ENCODE measurements at places on chromosomes 2 and 18.
A peak's percentile ranks its signal among the peaks of the same experiment; 100 is the strongest.

DNA sequence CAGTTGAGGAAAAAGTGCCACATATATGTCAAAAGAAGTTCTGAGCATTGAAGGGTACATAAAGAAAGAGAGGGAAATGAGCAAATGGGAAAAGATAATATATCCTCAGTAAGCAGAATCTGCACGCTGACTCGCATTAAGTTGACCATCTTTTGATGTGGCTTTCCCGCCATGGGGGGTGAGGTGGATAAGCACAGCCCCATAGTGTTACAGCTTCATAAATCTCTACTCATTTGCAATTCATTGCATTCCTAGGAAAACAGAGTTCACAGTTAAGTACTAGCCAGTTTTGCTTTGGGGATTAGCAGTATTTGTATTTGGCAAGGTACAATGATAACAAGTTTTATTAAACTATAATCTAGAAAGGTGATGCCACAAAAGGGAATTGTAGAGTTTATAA, 814.2 kb downstream of the LRP1B start:
- DNase-seq, result no peak

DNA sequence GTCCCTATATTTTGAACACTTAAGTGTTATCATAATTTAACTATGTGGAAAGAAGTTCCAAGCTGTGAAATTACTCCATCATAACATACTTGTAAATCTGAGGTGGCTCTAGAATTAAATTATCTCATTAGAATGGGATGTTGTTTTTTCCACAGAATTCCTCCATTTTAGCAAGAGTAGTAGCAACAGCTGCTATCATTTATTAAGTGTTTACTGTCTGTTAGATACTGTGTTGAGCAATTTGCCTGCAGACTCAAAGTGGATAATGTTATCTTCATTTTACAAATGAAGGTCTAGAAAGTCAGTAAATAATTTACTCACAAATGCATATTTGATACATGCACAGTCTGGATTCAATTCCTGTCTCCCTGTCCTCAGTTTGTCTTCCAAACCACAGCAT, 504.8 kb upstream of the NRP2 start:
- no peak for DNase-seq

- no peak for DNase-seq
These were observed 127.2 kb upstream of the EPAS1 start for GRCh38 chr2:46170026-46170425.

GRCh38 chr2:180656455-180656847, 324.0 kb upstream of the UBE2E3 start:
- no peak for DNase-seq

DNA sequence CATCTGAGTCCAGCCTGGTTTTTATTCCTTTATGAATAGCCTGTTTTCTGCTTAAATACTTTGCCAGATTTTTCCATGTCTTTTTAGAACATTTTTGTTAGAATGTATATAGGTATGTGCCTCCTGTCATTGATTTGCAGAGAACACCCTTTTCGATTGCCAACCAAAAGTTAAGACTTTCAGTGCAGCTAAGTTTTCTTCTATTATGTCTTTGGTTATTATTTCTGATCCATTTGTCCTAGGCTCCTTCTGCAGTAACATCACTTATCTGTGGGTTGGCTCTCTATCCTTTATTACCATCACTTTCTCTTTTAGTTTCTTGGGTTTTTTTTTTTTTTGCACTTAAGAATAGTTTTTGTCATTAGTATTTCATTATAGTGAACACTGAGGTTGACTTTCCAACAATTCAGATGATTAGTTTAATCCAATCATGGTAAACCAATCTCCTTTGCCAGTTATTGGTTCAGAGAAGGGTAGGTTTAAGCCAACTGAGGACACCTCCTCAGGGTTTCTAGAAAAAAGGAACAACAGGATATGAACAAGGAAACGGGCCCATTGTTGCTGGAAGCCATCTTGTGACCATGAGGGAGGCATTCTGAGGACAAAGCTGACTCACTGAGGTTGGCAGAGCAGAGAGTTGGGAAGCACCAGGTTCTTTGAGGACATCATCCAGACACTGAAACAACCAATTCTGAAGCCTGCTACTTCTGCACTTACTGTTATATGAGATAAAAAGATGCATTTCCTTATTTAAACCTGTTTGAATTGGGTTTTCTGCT, 37.9 kb upstream of the GBX2 start:
- no peak for DNase-seq

GRCh38 chr2:124805060-124805459, 780.0 kb downstream of the CNTNAP5 start:
- DNase-seq, result no peak

DNA sequence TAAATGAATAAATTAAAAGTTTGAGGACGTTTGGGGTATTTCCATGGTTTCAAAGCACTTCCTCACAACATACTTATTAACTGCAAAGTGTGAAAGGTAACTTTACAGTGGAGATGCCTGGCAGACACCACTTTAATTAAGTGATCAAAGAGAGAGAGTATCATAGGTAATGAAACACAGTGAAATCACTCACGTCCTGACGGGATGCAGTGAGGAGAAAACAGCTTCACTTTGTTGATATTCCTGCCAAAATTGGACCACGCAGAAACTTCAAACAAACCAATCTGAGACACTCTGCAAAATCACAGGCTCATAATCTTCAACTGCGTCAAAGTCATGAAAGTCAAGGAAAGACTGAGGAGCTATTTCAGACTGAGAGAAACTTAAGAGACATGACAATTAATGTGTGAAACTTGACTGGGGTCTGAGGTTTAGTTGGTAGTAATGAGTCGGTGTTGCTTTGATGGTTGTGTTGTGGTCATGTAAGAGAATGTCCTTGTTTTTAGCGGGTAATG, 66.0 kb upstream of the ITGB6 start:
- DNase-seq, result no peak

- no peak for DNase-seq
These were observed 16.5 kb downstream of the SCG2 start for GRCh38 chr2:223585666-223586065.

DNA sequence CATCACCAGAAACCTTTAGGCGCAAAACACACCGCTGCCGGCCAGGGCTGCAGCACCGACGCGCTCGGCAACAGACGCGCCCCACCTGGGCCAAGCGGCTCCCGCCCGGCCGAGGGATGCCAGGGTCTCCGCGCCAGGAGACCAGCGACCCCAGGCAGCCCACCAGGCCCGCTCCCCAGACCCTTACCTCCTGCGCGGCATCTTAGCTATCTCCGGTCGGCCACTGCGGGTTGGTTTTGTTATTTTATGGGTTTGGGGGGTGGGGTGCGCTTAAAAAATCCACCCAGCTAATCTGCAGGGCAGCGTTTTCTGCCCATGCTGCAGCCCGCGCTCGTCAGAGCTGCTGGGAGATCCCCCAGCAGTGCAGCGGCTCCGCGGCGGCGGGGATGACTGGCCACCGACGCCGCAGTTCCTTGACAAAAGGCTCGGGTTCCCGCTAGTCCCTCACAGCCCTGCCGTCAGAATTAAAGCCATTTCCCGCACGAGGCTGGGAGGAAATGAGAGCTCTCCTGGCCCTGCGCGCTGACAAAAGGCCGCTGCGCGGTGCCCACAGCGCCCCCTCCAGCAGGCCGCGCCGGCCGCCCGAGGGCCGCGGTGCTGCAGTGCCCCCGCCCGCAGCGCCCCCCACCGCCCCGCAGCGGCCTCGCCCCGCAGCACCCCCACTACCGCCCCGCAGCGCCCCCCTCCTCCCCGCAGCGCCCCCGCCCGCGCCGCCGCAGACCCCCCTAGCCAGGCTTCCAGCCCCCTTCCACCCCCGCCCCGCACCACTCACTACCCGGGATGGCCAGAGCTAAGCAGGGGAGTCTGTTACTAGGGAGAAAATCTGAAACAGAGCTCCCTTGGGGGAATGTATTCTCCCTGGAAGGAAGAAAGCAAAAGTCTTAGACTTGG, at the start of gene ADD2:
Gene ADD2 (minus strand): TSS at position 502 of the 891 bp plus-strand sequence. CDS start 61,792 bp downstream, outside the sequence.
- DNase-seq, result peak; percentile 47

DNA sequence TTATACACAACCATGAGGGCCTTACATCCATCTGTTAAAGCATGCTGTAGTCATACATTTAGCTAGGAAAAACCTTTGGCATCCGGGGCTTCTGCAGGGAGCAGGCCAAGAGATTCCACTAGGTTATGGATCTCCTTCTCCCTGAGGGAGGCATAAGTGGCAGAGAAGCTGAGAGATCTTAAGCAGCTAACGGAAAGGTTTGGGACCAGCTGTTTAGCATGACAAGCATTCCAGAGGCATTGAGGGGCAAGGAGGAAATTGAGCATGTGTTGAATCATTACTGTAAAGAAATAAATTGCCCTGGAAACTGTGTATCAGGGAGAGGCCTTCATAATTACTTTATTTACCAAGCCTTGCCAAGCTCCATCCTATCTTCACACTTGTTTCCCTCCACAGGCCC, 643.1 kb downstream of the CNTNAP5 start:
- DNase-seq, result no peak

GRCh38 chr18:49874238-49874637, 60.9 kb upstream of the ACAA2 start:
- DNase-seq, result no peak

DNA sequence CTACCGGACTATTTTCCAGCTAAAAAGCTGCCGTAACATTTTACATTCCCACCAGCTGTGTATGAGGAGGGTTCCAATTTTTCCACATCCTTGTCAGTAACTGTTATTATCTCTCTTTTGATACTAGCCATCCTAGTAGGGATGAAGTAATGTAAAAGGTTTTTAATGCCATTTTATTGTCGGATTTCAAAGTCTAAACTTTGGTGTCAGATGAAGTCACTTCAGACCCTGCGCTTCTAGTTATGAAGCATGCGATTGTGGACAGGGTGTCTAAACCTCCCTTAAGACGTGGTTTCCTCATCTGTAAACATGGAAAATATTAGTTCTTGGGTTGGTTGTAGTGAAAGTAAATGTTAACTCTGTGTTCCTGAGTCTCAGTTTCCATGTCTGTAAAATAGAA, 4.7 kb downstream of the DGKD start:
- DNase-seq, result no peak

DNA sequence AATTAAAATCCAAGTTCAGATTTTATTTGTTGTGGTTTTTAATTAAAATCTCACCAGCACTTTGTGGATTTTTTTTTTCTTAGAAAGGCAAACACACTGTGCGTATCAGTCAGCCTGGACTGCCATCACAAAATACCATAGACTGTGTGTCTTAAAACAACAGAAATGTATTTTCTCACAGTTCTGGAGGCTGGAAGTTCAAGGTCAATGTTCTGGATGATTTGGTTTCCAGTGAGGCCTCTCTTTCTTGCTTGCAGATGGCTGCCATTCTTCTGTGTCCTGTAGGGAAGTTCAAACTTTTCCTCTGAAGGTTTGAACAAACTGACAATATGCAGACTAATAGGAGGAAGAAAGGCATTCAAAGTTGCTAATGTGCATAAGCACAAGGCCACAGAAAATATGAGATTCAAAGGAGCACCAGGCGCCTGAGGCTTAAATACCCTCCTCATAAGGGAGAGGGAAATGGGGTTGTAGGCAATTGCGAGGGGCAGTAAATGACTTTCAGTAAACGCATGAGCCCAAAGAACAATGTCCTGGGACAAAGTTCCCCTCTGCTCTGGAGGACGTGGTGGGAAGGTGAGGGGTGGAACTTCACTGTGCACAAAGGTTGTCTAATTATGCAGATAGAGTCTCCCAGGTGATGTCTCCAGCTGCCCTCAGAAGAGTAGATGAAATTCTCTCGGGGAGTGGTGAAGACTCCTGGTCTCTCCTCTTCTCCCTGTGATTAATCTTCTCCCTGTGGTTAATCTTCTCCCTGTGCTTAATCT, 26.5 kb upstream of the KCNF1 start:
- DNase-seq, result no peak

DNA sequence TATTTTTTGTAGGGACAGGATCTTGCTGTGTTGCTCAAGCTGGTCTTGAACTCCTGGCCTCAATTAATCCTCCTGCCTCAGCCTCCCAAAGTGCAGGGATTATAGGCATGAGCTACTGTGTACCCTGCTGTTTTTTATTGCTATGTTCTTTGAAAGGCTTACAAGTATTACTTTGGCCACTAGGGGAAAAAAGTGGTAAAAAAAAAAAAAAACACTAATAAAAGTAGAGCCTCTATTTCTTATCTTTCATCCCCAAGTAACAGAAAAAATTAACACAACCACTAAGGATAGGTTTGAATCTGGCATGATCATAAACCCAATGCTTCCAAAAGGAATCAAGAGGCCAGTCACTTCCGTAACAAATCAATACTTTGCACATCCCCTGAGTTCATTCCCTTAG, 11.6 kb downstream of the NOL10 start:
- DNase-seq, result no peak

DNA sequence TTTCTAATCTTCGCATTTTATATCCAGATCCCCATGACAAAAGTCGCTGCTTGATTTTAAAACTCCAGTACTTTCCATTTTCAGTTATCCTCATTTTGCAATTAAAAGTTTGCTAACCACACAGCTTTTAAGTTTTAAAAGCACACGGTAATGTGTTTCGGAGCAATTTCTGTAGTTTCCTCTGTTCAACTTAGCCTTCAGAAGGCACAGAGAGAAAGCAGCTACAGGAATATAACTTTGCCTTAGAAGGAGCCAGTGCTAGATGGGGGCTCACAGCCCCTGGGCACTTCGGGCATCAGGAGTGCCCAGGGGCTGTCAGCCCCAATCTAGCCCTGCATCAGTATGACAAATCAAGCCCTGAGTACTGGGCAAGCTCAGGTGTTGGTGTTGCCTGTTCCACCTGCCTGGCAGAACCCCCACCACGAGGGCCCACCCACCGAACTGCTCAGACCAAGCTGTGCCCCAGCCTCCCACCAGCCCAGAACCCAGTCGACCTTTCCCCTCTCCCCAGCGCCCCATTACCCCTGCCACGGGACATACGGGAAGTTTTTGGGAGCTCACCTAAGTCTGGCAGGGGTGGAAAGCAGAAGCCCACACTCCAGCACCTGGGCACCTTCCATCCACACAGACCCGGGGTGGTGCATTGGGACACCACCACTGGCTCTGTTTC, 47.3 kb downstream of the TRABD2A start:
- DNase-seq, result no peak

GRCh38 chr2:181937473-181937872, 45.9 kb downstream of the ITPRID2 start:
- DNase-seq, result no peak

GRCh38 chr2:129744649-129745048, 234.8 kb upstream of the RAB6C start:
- DNase-seq, result no peak

DNA sequence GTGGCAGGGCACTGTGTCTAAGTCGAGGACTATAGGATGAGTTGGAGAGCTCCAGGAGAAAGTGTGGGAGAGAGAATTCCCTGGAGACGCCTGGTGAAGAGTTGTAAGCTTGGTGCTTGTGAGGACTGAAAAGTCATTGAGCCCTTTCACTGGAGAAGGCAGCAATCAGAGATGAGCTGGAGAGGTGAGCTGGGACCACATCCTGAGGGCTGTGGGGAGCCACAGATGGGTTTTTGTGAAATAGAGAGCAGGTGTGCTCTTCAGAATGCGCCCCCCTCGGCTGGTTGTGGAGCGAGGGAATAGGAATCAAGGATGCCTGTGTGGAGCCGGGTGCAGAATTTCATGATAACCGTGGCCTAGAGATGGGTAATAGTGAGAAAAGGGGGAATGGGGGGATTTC, 224.3 kb downstream of the KLHL29 start:
- DNase-seq, result no peak

GRCh38 chr2:62204998-62205496, 9.1 kb downstream of the B3GNT2 start:
- DNase-seq, result no peak

Measured in CD4-positive, alpha-beta T cell treated with Interleukin-1 beta for 1 hour (primary cell).